ENCODE measurements at places on chromosomes 1 and 21. TPM values are rescaled to one million over a fixed set of nuclear protein-coding genes. Genes with fewer than 3 reads are reported as not detected.

- no peak for DNase-seq
Measured at GRCh38 chr1:31977385-31978131, 36.1 kb upstream of the KHDRBS1 start.

- no peak for DNase-seq
Measured at GRCh38 chr1:29970747-29971325, 734.5 kb downstream of the PTPRU start.

- no peak for DNase-seq
Measured at GRCh38 chr1:197360068-197360467, 92.0 kb downstream of the CRB1 start.

- no peak for DNase-seq
Measured at GRCh38 chr1:226657895-226658545, 81.1 kb downstream of the ITPKB start.

The TFF2 gene
- 0.87 TPM for total RNA-seq

All from left colon (tissue), 2 donors.